Retina (tissue), 1 donor: ENCODE measurements at places on chromosomes 7 and 10.
A peak's percentile ranks its signal among the peaks of the same experiment; 100 is the strongest.

GRCh38 chr10:22016046-22016705 lies 12.6 kb upstream of the DNAJC1 start:
- DNase-seq = no peak

DNA sequence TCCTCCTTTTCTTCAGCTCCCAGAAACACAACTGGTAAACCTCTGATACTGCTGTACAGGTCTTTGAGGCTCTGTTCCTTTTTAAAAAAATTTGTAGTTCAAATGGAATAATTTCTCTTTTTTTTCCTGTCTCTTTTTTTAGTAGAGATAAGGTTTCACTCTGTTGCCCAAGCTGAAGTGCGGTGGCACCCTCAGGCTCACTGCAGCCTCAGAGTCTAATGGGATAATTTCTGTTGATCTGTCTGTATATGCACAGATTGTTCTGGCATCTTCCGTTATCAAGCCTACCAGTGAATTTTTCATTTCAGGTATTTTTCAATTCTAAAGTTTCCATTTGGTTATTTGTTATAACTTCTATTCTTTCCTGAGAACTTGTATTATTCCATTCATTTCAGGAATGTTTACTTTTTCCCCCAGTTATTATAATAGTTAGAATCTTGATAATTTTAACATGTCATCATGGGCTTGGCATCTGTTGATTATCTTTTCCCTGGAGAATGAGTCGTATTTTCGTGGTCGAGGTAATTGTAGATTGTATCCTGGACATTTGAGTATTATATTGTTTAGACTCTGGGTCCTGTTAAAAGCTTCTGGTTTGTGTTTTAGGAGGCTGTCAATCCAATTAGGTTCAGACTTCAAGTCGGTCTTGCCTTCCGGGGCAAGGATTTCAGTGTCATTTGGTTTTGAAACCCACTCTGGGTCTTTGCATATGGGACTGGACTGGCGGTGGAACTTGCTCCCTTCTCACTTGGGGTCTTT lies 24.5 kb downstream of the CRCP start:
- no peak for DNase-seq

DNA sequence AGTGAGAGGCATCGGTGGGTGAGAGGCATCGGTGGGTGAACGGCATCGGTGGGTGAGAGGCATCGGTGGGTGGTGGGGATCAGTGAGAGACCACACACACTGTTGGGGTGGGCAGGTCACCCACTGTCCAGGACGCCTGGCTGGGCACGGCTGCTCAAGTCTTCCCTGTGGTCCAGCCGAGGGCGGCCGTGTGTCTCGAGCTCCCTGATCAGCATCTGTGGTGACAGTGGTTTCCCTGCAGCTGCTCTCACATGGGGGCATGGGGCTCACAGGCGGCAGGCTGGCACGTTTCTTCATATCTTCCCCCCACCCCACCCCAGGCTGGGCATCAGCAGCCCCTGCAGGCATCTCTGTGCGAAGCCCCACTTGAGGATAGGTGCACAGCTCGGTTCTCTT lies 78.2 kb downstream of the NKX6-2 start:
- no peak for DNase-seq

GRCh38 chr10:69963835-69964710 lies 88.6 kb upstream of the MACROH2A2 start:
- DNase-seq = no peak

- peak; percentile 20 for DNase-seq
These were observed 7.4 kb upstream of the PTPRN2 start for GRCh38 chr7:158595068-158595467.

DNA sequence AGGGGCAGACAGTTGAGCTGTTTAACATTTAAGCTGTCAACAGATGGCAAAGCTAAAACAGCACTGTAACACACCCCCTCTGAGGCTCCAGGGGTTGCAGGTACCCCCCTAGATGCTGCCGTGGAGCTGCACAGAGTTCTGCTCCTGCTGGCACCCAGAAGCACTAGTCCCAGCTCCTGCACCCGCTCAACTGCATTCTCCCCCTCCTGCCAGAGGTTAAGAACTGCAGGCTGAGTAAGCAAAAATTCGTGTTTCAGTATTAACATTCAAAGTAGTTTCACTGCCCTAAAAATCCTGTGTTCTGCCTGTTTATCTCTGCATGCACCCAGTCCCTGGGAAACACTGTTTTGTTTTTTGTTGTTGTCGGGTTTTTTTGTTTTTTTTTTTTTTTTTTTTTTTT lies 790.8 kb upstream of the KCND2 start:
- DNase-seq = no peak

DNA sequence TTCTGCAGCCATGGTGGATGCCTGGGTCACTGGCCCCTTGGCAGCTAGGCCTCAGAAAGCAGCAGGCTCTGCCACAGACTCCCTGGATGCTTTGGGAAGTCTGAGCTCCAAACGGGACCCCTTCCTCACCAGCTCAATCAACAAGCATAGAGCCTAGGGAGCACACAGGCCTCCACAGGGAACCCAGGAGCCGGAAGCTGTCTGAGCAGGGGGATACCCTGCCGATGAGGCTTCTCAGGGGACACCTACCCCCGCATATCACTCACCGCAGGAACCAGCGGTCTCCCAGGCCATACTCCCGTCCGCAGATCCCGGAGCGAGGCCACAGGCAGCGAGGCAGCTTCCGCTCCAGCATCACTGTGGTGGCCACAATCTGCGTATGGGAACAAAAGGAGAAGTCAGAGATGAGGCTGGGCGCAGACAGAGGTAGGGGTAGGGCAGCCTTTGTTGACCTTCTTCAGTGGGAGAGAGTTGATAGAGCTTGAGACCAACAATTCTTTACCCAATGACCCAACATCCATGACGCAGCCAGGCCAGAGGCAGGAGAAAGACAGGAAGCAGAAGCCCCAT lies 13.4 kb downstream of the TRPV6 start:
- no peak for DNase-seq

- no peak for DNase-seq
These were observed 1.6 kb downstream of the TRRAP start for GRCh38 chr7:98879979-98880315.

DNA sequence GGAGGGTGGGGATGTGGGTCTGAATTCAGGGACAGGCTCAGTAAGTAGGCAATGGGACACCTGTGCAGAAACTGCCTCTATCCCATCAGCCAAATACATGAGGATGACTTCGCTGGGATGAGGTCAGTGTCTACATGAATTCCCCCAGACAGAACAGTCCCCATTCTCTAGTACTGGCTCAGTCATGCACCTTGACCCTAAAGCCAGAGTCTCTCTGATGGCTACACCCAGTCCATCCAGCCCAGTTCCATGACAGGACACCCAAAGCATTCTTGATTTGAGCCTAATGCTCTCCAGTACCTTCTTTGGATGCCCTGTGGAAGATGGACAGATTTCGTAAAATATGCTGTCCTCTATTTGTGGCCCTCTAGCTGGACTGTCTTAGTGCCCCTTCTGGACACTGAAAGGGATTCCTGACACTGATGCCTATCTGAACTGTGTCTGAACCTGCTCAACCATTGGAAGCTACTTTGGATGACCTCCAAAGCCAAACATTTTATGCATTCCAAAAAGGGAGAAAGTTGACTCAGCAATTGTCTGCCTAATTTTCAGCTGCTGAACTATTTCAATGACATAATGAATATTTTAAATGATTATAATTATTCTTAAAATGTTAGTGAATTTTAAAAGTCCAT lies 14.6 kb downstream of the SFRP4 start:
- no peak for DNase-seq

- DNase-seq = no peak
These were observed 92.2 kb upstream of the DKK1 start for GRCh38 chr10:52221923-52222322.

DNA sequence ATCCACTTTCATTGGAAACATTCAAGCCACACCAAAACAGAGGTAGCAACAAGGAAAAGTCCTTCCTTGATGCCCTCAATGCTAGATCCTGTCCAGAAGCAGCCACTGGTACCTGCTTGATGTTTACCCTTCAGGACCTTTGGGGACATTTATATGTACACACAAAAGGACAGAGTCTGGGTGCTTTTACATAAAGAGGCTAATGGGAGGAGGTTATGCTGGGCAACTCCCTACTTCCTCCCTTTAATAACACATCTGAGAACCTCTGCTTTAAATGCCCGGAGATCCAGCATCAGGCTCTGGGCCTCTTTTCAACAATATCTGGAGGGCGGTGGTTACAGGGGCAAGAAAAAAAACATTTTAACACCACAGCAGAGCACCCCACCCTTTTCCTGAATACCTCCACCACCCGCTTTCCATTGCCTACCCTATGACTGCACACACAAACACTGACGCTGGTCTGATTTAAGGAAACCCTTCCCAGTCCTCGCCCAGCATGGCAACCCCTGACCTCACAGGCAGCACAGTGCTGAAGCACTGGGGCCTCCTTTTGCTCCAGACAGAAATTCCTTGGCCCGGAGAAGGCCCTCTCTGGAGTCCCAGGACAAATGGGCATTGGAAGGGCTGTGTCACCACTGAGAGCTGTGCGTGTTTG lies 39.3 kb upstream of the DUSP5 start:
- no peak for DNase-seq

GRCh38 chr10:88886557-88886956 lies 6.5 kb downstream of the STAMBPL1 start:
- DNase-seq = no peak

- DNase-seq = no peak
These were observed 21.9 kb downstream of the CDK13 start for GRCh38 chr7:39971924-39972323.

DNA sequence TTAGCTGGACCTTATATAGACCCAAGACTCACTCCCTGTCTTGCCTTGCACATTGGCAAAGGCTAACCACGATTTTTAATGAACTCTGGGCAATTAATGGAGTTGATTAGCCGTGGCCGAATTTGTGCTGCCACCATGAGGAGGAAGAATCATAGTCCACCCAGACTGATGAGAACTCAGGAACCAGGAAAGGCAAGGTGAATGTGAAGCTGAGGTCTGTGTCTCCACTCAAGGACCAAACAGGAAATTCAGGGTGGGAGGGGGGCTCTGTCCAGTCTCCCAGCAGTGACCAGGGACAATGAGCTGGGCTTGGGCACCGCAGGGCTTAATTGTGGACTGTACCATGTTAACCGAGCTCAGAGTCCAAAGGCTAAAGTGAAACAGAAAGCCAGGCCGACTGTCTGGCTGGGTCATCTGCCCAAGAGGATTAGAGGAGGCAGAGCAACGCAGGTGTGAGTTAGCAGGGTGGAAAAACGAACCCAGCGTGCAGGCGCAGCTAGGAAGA lies 127.0 kb upstream of the JCAD start:
- peak; percentile 21 for DNase-seq

- DNase-seq = no peak
These were observed 129.0 kb downstream of the DIP2C start for GRCh38 chr10:560314-560992.

GRCh38 chr7:2476298-2476697 lies at the start of gene GRIFIN:
GRIFIN (minus strand) TSS chr7:2476398; CDS start chr7:2476383, 15 bp downstream.
- DNase-seq = no peak

DNA sequence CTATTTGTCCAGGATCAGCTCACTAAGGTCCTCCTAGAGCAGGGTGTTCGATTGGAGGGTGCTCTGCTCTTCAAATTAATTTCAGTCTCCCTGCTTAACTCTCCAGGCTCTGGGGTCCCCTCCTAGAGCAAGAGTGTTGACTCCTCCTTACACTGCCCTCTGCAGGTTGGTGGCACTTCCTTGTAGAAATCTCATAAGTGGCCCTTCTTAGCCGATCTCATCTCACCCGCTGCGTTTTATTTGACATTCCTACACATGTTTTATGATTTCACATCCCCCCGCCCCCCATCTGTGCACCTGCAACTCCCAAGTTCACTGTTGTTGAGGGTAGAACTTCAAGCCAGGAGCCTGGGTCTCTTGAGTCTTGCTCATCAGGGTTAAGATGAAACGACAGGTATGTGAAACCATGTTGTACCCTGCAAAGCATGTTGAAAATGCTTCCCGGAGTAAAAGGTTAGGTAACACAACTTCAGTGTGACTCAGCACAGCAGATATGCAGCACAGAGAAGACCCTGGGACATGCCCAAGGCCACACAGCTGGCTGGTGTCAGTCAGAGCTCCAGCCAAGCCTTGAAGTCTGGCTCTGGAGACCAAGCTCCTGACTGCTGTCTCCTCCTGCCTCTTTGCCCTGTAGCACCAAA lies 171.2 kb downstream of the PRKAG2 start:
- DNase-seq = peak; percentile 63

DNA sequence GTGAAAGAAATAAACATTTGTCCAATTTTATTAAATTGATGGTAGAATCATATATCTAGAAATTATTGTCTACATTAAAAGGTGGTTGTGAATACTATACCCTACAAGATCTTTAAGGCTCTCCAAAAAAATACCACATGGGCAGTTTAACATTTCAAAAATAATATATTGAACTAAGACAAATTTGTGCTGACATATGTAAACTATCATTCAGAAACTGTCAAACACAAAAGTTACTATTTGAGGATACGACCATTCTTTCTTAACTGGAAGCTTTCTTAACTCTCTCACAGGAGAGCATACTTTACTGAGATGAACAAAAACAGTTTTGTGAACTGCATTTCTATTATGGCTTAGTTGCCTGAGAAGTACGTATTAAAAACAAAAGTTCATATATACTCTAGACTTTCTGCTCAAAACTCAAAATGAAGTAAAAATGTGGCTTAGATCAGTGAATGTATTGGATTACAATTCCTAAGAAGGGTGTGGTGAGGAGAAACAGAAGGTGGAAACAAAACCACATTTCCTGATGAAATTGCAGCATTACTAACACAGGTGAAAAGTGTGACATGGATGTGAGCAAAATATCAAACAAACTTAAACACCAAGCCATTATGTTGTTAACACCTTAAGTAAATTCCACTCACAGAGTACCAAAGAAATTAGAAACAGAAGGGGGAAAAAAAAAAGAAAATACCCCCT lies 138.5 kb downstream of the SEMA3A start:
- DNase-seq = no peak

DNA sequence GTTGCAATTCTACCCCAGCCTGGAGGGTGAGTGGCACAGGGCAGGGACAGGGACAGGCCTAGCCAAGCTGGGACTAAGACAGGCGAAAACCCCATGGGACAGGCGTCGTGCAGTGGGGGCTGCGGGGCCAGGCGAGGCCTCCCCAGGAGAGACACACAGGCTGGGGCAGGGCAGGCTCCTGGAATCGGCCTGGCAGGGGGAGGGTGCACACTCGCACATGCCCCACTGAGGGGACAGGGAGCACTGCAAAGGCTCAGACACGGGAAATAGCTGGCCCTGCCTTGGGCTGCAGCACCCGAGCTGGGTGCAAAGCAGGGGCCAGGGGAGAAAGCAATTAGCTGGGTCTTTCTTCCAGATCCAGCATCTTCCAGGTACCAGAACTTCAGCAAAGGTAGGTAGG lies 10.4 kb downstream of the LAT2 start:
- DNase-seq = no peak

DNA sequence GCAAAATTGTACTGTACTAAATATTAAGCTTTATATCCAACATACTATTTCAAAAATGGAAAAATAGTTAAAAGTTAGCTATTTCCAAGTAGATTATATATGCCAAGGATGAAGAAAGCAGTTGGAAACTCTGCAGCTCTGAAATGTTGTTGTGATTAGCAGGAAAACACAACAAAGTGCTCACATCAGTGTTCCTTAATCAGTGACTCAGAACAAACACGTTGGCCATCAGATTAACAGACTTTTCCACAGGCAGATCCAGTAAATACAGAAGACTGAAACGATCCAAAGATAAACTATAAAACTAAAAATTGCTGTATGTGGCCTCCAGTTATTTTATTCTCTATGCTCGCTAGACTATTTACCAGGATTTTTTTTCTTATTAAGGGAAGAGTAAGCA lies 99.6 kb upstream of the SEMA3D start:
- no peak for DNase-seq
